Skin of body (tissue), 3 donors: ENCODE measurements at places on chromosomes 12 and 14. TPM values are rescaled to one million over a fixed set of nuclear protein-coding genes. Genes with fewer than 3 reads are reported as not detected.

COCH gene
- total RNA-seq = 7.9 TPM

CFAP251 gene
- total RNA-seq = 2.2 TPM

DPY19L2 gene
- total RNA-seq = 24.9 TPM

BTG1 gene
- 60.6 TPM for total RNA-seq

STXBP6 gene
- 7.6 TPM for total RNA-seq

DDN gene
- total RNA-seq = 0.69 TPM

SSTR1 gene
- total RNA-seq = 0.49 TPM

DAD1 gene
- total RNA-seq = 164 TPM

NPAS3 gene
- total RNA-seq = 3.8 TPM

ACSM4 gene
- total RNA-seq = not detected

DPPA3 gene
- not detected for total RNA-seq
